ENCODE measurements at places on chromosomes 5 and 9. TPM values are rescaled to one million over a fixed set of nuclear protein-coding genes. Genes with fewer than 3 reads are reported as not detected.

The NSMF gene
- 16.9 TPM for total RNA-seq

The SHB gene
- total RNA-seq: 12.9 TPM

The TAF1L gene
- under 0.01 TPM for total RNA-seq

The ARHGEF39 gene
- 0.87 TPM for total RNA-seq

The PTGS1 gene
- 11.4 TPM for total RNA-seq

The GMCL2 gene
- total RNA-seq: not detected

Measured in uterine smooth muscle cell (primary cell).